ENCODE measurements at places on chromosomes 1 and 21.

GRCh38 chr1:154627257-154628120, 19.5 kb upstream of the ADAR start:
- peak; percentile 89 for DNase-seq

GRCh38 chr1:115477071-115477470, 139.0 kb upstream of the NGF start:
- DNase-seq: no peak

GRCh38 chr1:206912445-206913095, 9.2 kb downstream of the FCMR start:
- peak; percentile 50 for DNase-seq

DNA sequence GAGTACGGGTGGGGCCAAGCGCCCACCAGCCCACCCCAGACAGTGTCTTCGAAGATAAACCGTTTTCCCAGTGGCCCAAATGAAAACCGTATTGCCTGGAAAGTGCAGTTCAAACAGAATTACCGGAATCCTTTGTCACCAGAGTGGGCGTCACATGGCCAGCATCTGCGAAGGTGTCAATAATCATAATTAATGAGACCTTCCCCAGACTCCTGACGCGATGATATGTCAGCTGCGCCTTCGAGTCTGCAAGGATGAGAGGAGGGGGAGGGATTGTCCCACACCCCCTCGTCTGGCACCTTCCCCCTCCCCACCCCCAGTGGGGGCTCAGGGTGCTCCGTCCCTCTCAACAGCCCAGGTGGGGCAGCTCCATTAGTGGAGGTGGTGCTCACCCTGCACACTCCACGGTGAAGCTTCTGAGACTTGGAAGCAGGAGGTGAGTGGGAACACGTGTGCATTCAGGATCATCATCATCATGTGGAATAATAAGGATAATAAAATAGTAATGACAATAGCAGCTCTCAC, 215.1 kb downstream of the PTPRU start:
- no peak for DNase-seq

- DNase-seq: no peak
Measured at GRCh38 chr1:247295274-247295684, 36.4 kb downstream of the ZNF496 start.

DNA sequence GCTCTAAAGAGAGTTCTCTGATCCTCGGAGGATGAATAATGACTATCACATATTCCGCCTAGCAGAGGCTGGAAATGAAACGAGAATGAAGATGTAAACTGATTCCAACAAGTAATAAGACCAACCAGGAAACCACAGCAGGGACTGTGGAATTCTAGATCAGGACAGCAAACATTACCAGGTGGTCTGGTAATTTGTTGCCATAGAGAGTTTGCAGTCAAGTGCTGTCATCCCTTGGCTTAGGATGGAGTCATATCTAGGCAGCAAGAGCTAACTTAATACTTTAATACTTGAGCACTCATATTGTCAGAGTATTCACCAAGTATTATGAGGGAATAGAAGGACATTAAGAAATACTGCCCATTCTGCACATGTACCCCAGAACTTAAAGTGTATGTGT, 45.1 kb upstream of the MUTYH start:
- no peak for DNase-seq

- DNase-seq: peak; percentile 62
Measured at GRCh38 chr1:109499661-109500536, 6.0 kb downstream of the CYB561D1 start.

DNA sequence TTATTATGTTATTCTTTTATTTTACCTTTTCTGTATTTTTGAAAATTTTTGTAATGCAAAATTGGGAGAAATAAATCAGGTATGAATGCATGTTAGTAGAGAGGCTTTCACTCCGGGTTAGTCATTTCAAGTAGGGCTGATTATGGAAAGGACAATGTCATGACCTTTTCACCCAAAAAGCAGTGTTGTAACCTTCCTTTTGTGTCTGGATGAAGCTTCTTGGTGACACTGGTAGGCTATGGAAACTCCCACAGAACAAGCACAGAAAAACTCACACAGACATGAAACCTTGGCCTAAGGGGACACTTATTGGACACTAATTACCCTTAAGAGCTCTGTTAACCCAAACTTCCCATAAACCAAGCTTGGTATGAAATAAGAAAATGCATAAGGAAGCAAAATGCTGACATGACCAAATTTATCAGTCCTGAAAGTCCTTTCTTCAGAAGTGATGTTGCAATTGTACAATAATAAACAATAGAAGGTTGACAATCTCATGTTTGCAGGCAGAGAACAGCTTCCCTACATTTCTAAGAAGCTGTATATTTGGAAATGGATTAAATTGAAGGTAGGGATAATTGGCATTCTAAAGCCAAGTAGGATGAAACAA, 70.0 kb upstream of the KCNJ15 start:
- DNase-seq: no peak

DNA sequence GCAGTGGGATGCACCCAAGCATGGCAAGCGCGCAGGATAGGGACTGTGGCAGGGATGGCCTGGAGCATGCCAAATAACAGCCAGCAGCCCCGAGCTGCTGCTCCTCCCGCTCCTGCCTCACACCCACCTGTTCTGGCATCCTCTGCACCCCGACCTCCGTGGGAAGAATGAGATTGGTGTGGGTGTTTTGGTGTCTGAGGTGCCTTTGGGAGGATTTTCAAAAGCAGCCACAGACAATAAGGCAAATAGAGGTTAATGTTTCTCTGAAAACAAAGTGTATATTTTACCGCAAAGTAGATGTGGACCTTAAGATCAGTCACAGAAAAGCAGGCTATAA, 35.5 kb downstream of the IGFN1 start:
- DNase-seq: no peak

- DNase-seq: no peak
Measured at GRCh38 chr1:199173356-199173755, 534.5 kb downstream of the PTPRC start.

- DNase-seq: no peak
Measured at GRCh38 chr1:22121421-22121911, 21.4 kb downstream of the WNT4 start.

- no peak for DNase-seq
Measured at GRCh38 chr1:43760745-43761317, 53.5 kb downstream of the ST3GAL3 start.

DNA sequence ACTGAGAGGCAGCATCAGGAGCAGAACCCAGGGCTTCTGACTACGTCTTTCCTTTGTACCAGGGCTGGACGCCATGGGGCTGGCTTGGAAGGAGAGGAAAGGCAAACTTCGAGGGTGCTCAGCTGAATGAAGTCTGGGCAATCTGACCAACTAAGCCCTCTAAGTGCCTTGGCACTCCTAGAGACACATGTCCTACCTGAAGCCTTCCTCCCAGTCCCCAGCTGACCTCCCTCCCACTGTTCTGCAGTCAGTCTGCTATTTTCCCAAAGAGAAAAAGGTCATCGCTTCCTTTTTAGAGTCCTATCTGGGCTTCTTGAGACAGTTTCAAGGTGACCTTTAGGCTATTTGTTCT, 5.2 kb downstream of the SLC9A1 start:
- DNase-seq: no peak

DNA sequence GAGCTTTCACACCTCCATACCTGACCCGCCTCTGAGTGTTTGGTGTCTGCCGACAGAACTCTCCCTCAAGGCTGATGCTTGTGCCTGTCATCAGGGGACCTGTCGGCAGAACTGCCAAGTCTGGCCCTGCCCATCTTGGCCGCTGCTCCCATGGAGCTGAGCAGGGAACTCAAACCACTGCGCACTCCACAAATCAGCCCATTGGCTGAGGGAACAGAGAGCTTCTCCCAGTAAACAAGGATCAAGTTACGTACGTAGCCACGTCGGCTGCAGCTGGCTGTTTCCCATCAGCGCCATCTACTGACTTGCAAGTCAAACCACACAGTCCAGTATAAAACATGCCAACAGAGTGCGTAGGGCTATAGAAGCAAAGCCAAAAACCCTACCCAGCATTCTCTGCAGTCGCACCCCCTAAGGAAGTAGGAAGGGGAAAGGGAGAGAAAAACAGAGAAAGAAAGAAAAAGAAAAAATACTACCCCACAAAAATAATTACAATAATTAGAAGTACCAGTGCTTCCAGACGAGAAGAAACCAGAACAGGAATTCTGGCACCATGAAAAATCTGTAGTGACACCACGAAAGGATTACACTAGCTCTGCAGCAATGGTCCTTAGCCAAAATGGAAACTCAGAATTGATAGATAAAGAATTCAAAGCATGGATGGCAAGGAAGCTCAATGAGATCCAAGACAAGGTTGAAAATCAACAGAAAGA, 13.1 kb downstream of the KRTAP13-1 start:
- DNase-seq: no peak

- no peak for DNase-seq
Measured at GRCh38 chr1:179803918-179804317, 60.8 kb downstream of the FAM163A start.

DNA sequence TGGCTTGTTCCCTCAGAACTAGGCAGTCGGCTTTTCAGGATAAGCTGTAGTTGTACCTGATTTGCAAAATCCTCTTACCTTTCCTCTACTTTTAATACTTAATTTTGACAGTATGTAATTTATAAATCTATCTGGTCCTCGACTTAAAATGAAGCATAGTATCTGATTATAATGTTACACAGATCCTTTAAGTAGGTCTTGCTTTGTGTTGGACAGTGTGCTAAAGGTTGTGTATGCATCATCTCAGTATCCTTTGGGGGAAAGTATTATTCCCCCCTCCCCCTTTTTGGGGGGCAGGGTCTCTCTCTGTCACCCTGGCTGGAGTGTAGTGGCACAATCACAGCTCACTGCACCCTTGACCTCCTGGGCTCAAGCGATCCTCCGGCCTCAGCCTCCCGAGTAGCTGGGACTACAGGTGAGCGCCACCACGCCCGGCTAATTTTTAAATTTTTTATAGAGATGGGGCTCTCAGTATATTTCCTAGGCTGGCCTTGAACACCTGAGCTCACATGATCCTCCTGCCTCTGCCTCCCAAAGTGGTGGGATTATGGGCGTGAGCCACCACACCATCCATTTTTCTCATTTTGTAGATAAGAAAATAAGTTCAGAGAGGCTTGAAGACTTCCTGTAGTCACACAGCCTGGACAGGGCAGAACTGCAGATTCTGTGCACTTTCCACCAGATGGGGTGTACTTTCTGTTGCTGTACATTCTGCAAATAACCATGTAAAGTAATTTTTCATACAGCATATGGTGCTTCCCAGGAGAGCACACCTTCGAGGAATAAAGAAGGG, 791 bp upstream of the STX6 start:
- no peak for DNase-seq

GRCh38 chr1:174999936-175000696, at the start of gene CACYBP:
Gene CACYBP (plus strand): TSS chr1:174999947. CDS start chr1:175000181, 234 bp downstream.
- peak; percentile 31 for DNase-seq

GRCh38 chr1:187862506-187862905, 1033.8 kb downstream of the PLA2G4A start:
- DNase-seq: no peak

DNA sequence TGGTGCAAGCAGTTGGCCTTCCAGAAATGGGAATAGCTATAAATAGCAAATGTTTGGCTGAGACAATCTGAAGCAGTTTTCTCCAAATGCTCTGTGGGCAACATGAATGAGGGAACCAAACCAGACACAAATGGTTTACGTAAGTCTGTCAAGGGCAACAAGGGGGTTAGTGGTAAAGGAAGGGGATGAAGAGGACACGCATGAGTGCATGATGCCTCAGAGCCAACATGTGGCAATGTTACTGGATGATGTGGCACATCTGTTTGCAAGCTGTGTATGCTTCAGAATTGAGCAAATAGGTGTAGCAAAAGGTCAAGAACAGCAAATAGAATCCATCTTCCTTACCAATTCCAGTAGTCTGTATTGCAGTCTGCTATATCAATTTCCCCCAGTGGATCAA, 76.3 kb upstream of the LMO4 start:
- no peak for DNase-seq

DNA sequence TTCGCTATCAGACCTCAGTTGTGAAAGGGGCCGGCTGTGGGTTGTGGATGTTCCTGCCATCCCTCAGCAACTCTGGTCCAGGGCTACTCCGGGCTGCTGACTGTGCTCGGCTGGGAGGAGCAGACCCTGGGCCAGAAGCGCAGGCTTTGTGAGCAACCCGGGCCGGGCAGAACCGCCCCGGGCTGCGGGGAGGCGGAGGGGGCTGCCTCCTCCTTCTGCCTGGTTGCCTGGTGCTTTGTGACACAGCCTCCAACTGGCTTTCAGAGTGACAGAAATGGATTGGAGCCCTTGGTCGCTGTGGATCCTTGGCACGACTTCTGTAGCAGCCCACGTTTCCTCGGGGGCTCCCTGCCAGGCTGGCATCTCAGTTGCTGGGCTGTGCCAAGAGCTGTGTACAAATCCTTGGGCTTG, 10.0 kb downstream of the DRAXIN start:
- DNase-seq: no peak

- DNase-seq: no peak
Measured at GRCh38 chr1:116855191-116855619, 54.5 kb upstream of the PTGFRN start.

GRCh38 chr21:35457097-35457804, 408.1 kb upstream of the RUNX1 start:
- DNase-seq: no peak

DNA sequence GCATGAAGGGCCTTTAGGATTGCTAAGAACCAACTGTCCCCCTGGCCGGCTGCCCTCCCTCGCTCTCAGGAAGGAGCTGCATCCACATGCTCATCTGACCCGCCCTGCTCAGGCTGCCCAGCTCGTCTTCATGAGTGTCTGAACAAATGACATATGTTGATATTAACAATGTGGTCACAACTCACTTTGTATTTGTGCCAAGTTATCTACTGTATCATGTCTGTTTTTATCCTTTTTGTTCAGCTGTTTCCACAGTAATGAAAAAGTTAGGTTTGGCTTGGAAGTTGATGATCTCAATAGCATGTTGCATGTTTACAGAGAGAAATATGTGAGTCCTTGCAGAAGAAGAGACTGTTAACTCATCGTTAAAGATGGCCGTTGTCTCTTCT, 75.1 kb downstream of the PHTF1 start:
- DNase-seq: no peak

DNA sequence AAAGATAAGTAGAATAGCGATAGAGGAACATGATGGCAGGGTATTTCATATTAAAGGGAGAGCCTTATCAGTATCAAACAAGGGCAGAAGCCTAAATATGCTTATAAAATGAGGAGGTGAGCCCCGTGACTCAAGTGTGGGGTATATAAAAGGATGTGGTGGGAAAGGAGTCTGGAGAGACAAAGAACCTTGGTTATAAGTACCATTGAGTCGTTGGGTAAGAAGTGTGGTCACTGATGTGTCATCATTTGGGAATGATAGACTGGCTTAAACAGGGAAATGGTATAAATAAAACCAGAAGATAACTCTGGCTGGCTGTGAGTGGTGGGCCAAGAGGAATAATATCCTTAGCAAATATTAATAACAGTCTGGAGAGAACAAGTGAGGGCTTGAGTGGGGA, 10.9 kb upstream of the CD5L start:
- DNase-seq: no peak

DNA sequence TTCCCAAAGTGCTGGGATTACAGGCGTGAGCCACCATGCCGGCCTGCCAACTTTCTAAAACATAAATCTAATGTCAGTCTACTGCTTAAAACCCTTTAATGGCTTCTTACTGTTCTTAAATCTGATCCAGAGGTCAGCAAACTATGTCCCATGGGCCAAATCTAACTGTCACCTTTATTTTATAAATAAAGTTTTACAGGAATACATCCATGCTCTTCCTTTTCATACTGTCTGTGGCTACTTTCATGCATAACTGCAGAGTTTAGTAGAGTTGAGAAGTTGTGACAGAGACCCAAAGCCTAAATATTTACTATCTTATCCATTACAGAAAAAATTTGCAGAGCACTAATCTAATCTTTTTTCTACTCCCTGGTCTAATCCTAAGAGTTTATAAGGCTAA, 3.8 kb downstream of the ERI3 start:
- DNase-seq: no peak

- no peak for DNase-seq
Measured at GRCh38 chr1:222833356-222833876, 18.6 kb downstream of the DISP1 start.

All from effector CD4-positive, alpha-beta T cell (primary cell).